ENCODE measurements at places on chromosomes 11 and 22. TPM values are rescaled to one million over a fixed set of nuclear protein-coding genes. Genes with fewer than 3 reads are reported as not detected.

Gene CNTF
- total RNA-seq = 3.4 TPM

Gene LGR4
- 55.3 TPM for total RNA-seq

Gene TMEM134
- total RNA-seq = 18.8 TPM

Gene OR2AG2
- total RNA-seq = 0.12 TPM

Gene GGTLC3
- not detected for total RNA-seq

Gene SCUBE2
- total RNA-seq = 3.6 TPM

Gene PRSS23
- total RNA-seq = 514 TPM

Gene FAM83F
- total RNA-seq = under 0.01 TPM

Gene UBQLNL
- total RNA-seq = 0.32 TPM

All from hair follicle dermal papilla cell (primary cell).